ENCODE measurements at places on chromosomes 12 and 14.

- no peak for DNase-seq
These were observed 68.8 kb upstream of the PZP start for GRCh38 chr12:9276990-9277389.

DNA sequence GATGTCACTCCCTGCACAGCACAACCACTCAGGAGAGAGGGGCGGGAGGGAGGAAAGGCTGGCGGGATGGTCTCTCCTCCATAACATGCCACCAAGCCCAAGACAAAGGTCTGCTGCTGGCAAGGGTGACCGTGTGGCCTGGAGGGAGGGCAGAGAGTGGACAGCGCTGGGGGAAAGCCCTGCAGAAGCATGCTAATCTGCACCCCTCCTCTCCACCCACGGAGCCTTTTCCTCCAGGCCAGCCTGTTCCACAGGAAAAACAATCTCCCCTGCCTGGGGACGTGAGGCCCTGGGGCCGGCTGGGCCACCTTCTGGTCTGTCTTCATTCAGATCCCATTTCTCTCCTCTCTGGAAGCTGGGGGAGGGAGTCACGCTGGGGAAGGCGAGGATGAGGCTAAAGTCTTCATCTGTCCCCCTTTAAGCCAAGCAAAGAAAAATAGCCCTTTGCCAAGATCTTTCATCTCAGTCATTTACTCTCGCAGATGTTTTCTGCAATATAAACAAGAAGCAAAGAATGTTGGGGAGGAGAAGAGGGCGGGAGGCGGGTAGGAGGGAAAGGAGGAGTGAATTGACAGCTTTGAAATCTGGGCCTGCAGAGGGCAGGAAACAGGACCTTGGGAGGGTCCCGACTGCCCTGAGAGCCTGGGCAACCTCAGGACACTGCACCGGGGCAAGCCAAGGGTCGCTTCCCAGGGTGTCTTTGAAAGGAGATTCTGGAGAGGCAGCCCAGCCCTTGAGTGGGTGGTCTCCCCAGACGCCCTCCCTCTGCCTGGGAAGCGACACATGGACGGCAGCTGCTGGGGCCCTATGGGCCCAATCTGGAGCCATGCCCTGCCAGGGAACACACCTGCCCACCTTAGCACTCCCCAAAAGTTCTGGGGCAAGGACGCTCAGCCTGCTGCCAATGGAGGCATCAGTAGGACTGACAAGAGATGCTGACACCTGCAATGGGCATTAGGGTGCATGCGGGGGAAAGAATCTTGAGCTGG is 133.6 kb downstream of the ZFP36L1 start:
- DNase-seq: no peak

DNA sequence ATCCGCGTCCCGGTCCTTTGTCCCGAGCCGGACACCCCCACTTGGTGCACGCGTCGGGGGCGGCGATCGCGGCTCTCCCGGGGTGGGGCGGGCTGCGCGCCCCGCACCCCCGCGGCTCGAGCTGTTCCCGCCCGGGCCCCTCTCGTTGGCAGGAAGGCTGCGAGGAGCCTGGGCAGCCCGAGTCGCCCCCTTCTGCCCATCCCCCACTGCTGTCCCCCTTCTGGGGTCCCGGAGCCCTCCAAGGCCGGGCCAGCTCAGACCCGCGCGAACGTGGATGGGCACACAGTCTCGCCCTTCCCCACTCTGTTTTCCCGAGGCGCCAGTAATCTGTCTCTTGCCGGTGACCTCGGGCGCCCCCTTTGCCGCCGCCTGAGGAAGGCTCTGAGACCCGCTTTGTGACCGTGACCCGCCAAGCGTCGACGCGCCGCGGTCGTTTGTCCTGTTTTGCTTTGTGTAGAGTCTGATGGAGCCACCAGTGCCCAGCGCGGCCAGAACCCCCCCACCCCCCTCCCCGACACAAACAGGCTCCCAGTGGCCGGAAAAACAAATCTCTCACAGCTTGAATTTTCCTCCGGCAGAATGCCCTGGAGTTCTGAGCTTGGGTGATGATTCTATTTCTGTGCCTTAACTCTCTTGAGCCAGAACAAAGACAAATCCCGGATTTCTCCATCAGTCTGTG is 610 bp downstream of the C14orf132 start:
- DNase-seq: no peak

GRCh38 chr14:45181806-45182205 is 46.1 kb downstream of the FANCM start:
- DNase-seq: no peak

DNA sequence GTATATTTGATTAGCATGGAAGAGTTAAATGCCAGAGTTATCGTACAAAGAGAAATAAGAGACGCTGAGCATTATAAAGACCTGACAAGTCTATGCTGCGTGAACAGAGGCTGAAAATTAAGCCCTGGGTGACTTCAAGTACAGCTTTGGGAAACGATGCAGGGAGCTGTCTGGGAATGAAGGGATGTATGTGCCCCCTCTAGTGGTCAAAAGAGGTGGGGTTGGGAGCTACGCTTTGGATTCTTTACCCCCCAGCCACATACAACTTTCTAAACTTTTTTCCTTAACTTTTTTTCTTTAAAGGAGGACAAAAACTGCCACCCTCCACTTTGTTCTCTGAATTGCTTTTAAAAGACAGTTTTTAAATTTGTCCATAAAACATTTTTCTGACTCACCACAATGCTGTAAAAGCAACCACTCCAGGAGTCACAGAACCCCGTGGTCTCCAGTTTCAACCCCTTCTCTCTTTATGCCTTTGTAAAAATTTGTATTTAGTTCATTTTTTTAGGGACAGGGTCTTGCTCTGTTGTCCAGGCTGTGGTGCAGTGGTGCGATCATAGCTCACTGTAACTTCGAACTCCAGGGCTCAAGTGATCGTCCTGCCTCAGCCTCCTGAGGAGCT is 59.4 kb downstream of the ZNF664 start:
- DNase-seq: no peak

DNA sequence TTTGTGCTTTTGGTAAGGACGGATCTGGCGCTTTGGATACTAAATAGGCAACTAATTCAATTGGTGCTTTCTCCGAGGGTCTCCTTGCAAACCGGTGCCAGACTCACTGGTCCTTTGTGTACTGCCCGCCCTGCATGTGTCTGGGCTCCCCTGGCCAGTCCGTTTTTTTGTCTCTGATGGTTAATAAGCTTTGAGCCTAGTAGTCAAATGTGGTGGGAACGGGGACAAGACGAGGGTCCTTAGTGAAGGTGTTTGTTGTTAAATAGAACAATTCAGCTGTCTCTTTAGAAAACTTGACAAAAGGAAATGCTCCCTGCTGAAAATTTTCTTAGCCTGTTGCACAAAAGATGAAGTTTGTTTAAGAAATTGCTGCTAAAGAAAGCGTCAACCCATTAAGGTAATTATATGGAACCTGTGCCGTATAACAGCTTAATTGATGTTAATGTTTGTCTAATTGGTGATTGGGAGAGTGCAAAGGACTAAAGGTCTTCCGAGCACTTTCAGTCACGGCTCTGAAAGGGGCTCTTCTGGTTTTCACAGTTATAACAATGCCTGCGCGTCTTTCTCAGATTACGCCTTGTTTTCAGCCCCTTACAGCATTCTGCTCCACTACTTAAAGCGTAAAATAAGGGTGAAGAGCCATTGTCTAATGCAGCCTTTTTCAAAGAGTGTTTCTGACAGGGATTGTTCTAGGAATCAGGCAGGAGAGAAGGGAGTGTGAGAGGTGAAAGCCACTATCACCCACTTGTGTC is 537.4 kb downstream of the PRKD1 start:
- DNase-seq: no peak

DNA sequence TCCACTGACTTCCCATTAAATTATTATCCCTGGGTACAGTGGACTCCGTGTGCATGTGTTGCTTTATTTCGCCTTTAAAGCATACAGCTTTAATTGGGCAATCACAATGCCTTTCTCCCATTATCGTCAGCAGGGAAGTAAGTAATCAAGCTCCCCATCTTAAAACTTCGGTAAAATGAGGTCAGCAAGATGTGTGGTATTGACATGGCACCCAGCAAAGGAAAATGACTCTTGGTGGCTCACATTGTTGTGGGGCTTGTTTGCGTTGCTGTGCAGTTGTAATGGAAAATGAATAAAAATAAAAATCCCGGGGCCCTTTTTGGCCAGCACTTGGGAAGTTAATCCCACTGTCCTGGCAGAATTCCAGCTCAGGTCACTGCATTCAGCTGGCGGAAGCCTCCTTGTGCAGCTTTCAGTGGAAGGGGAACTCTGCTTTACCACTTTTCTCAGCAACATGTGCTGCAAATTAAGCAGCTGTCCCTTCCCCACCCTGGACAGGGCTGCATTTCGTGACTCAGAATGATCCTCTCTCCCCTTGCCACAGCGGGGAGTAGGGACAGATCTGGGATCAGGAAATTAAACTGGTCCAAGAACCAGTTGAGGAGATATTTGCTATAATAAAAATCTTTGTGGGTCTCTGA is 13.9 kb upstream of the ATP2A2 start:
- DNase-seq: no peak

- peak; percentile 34 for DNase-seq
These were observed 1304.9 kb downstream of the TMEM121 start for GRCh38 chr14:106831322-106831720.

DNA sequence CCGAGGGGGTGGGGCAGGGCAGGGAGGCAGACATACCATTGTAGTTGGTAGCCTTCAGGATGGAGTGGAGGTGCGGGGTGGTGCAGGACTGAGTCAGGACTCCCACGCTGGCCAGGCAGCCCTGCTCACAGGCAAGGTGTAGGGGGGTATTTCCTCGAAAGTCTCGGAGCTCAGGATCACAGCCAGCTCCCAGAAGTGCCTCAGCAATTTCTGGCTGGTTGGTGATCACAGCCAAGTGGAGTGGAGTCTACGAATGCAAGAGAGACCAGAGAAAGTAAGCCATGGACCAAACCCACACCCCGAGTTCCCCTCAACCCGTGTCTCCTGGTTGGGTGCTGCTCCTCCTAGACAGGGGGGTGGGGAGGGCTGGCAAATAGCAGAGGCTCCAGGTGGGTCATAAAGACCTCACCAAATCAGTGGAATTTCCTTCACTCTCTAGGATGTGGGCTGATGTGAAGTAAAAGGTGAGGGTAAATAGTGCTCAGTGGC is 1.4 kb downstream of the NFKBIA start:
- peak; percentile 43 for DNase-seq

- no peak for DNase-seq
These were observed 657 bp downstream of the ARHGAP9 start for GRCh38 chr12:57479043-57479375.

DNA sequence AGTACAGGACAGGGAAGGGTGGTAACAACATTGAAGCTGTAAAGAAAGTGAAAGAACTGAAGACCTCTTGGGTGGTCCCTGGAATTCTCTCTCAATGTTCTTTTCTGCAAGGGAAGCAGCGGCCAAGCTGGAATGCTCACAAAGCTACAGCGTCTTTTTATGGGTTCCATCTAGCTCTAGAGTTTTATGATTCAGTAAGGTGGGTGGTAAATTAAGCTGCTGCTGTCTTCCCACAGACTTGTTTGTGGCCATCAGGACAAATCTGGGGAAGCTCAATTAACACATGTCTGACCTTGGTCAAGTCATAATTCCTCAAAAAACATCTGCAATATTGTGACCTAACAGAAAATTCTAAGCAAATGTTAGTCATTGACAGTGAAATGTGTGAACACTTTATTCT is 139.1 kb downstream of the MED13L start:
- no peak for DNase-seq

DNA sequence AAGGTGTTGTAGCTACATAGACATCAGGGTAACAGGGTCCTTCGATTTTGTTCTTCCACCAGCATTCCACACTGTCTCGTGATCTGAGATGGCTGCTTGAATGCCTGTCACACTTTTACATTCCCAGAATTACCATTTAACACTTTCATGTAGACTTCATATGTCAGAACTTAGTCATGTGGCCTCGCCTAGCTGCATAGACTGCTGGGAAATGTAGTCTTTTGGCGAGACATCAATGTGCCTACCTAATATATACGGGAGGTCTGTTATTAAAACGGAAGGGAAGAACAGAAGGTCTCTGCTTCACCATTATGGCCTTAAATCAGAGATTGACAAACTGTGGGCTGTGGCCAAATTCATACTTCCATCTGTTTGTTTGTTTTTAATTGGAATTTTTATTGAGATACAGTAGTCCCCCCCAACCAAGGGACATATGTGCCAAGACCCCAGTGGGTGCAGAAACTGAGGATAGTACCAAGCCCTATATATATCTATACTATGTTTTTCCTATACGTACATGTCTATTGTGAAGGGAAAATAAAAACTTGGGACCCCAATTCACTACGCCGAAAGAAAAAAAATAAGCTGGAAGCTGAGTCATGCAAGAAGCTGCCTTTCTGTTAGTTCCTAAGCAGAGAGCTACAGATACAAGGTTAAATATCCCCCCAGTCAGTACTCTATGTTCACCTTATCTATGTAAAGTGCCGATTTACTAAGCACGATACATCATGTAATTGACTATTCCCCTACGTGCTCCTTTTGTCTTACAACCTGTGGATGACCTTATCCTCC is 11.3 kb upstream of the HRK start:
- DNase-seq: no peak

DNA sequence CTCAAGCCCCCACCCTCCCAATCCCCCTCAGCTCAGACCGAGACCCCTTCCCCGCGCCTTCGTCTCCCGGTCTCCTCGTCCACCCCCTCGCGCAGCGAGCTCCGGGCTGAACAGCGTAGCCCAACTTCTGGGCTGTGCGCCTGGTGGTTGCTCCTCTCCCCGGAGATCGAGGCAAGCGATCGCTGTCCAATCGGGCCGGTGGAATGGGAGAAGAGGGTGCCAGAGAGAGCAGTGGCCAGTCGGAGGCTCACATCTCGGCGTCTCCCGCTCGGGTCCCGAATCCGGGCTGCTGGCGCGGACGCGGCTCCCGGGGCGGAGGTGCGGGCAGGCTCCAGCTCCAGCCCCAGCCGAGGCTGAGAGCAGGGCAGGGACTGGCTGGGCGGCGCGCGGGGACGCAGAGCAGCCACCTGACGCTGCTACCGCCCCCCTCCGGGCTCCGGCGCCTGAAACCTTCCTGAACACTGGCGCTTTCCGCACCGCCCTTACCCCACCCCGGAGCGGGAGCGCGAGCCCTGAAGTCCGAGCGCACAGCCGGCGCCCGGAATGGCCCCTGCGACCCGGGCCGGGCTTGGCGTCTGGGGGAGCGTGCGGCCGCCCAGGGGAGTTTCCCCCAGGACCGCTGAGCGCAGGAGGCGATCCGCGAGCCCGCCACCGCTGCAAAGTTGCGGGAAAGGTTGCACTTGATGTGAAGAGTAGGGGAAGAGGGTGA is 508 bp upstream of the KCNH5 start:
- no peak for DNase-seq

GRCh38 chr14:21521501-21521900 is 4.6 kb downstream of the SALL2 start:
- no peak for DNase-seq

GRCh38 chr12:59570145-59570544 is 25.7 kb upstream of the SLC16A7 start:
- DNase-seq: no peak

- no peak for DNase-seq
These were observed 98.8 kb downstream of the CCDC92 start for GRCh38 chr12:123873793-123874192.
